ENCODE measurements at places on chromosomes 4 and X.

DNA sequence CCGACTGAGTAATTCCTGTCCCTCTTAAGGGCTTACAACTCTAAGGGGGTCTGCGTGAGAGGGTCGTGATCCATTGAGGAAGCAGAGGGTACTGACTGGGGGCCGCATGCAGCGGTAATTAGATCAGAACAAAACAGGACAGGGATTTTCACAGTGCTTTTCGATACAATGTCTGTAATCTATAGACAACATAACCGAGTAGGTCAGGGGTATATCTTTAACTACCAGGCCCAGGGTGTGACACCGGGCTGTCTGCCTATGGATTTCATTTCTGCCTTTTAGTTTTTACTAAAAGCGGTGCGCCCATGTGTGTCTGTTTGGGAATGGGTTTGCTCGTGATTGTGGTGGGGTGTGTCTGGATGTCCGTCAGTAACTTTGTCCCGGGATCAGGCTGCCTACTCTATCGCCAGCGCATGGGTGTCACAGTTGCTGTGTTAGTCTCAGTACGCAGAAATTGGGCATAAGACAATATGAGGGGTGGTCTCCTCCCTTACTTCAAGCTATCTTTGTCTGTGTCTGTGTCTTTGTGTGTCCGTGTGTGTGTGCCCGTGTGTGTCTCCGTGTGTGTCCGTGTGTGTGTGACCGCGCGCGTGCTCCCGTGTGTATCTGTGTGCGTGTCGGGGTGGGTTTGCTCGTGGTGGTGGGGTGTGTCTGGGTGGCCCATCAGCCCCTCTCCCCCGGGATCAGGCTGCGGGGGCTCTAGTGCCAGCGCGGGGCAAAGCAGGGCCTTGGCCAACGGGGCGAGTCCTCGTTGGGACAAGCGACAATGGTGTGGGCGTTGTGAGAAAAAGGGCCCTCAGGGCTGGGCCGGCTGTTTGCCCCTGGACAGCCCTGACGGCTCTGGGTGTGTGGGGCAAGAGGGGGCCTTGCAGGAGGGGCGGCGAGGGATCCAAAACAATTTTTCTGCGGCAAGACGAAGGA, 10.4 kb downstream of the FRG2 start:
- DNase-seq: no peak

- no peak for DNase-seq
Measured at GRCh38 chr4:88528861-88529260, 5.3 kb upstream of the PYURF start.

DNA sequence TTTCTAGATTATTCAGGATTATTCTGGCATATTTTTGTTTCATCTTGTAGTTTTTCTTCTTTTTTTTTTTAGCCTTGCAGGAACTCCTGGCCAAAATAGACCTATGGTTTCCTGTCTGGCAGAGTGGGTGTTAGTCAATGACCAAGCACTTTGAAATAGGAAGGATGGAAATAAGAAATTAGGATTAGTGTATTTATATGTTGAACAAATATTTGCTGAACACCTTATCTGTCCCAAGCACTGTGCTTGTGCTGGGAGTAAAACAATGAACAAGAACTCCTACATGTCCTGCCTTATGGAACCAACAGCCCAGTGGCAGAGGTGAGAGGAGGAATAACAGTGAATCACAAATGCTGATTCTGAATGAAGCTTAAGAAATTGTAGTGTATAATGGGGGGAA, 4.5 kb downstream of the MMRN1 start:
- no peak for DNase-seq

DNA sequence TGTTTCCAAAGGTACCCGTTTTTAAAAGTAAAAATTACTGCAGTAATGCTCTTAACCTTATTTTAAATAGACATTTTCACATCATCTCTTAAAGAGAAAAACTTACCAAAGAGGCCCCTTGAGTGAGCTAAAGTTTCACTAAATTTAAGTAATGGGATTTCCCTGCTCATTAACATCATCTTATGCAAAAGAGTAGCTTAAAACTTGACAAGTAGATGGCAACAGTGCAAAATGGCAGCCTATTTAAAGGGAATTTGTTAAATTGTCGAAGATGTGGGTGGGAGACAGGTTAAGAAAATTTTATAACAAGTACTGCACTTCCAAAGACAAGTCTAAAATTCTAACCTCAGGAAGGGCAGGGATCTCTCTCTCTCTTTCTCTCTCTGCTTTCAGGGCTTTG, 271.7 kb upstream of the LDB2 start:
- DNase-seq: no peak

- no peak for DNase-seq
Measured at GRCh38 chrX:22041907-22042530, 9.9 kb downstream of the PHEX start.

- no peak for DNase-seq
Measured at GRCh38 chr4:55730280-55730931, 89.2 kb upstream of the EXOC1L start.

GRCh38 chr4:48588230-48589097, 98.4 kb downstream of the ZAR1 start:
- DNase-seq: peak; percentile 28

DNA sequence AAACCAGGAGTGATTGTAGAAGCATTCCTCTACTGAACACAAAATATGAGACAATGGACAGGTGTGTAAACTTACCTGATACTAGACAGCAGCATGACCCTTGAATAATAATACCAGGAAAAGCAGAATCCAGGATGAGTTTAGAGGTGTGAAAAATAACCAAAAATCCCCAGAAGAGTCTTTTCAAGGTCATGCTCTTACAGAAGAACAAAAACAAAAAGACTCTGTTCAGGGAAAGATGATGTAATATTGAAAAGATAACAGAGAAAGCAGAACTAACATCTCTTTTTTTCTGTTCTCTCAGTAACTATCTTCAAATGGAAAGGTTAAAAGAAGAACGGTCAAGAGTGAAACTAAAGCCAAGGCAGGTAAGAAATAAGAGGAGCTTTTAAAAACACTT, 14.0 kb upstream of the ARHGAP10 start:
- no peak for DNase-seq

GRCh38 chrX:10965174-10965798, 145.8 kb upstream of the HCCS start:
- DNase-seq: no peak

- DNase-seq: no peak
Measured at GRCh38 chr4:16083241-16084191, at the start of gene PROM1. PROM1 (minus strand) TSS chr4:16084023; CDS start chr4:16075906, 8,117 bp downstream.

- no peak for DNase-seq
Measured at GRCh38 chr4:54152846-54153600, 53.1 kb downstream of the GSX2 start.

- peak; percentile 16 for DNase-seq
Measured at GRCh38 chr4:54661686-54662085, 3.9 kb downstream of the KIT start.

DNA sequence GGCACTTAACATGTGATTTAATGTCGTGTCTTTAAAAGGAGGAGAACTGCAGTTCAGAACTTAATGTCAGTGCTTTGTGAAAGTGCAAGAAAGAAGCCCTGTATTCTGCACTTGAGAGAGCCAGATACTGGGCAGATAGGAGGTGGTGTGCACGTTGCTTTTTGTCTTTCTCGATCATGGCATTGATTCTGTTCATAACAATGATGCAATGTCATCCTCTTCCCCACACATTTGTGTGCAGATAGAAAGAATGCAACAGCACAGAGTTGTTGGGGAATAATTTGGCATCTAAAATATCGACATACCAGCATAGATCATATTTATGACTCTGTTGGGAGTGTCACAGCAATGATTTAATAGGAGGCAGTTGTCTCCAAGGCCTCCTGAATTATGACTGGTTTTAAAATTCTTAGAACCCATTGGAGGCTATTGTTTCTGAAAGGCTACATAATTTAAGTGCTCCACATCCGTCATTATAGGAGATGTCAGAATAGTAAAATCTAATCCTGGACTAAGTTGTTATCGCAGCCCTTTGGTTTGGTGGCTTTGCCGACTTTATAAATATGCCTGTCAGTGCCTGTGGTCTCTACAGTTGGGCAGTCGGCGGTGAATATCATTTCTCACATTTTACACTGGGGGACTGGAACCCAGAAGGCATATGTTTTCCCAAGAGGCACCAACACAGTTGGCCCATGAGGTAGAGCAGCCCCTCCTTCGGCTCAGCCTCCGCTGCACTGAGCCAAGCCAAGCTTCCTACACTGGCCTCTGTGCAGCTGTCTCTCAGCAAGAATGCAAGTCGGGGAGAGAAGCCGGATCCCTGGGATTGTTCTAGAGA, 124.9 kb downstream of the PTTG2 start:
- no peak for DNase-seq

GRCh38 chrX:138519296-138519695, 192.2 kb downstream of the FGF13 start:
- DNase-seq: no peak

GRCh38 chr4:146638786-146639505, at the start of gene POU4F2:
POU4F2 (plus strand) TSS chr4:146638893; CDS start chr4:146639141, 248 bp downstream.
- no peak for DNase-seq

DNA sequence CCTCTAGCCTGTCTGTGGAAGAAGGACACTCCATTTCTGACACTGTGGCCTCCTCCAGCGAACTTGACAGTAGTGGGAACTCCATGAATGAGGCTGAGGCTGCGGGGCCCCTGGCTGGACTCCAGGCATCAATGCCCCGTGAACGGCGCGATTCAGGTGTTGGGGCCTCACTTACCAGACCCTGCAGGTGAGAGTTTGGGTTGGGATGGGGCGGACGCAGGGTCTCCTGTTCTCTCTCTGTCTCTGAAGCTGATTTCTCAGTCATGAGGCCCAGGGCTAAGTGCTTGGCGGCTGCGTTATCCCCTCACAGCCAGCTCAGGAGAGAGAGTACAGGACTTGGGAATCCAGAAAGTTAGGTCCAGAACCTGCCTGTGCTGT, 71.0 kb downstream of the STARD8 start:
- no peak for DNase-seq

- DNase-seq: no peak
Measured at GRCh38 chr4:72031868-72032608, at the start of gene NPFFR2. NPFFR2 (plus strand) TSS chr4:72032000; CDS start chr4:72128592, 96,592 bp downstream.

DNA sequence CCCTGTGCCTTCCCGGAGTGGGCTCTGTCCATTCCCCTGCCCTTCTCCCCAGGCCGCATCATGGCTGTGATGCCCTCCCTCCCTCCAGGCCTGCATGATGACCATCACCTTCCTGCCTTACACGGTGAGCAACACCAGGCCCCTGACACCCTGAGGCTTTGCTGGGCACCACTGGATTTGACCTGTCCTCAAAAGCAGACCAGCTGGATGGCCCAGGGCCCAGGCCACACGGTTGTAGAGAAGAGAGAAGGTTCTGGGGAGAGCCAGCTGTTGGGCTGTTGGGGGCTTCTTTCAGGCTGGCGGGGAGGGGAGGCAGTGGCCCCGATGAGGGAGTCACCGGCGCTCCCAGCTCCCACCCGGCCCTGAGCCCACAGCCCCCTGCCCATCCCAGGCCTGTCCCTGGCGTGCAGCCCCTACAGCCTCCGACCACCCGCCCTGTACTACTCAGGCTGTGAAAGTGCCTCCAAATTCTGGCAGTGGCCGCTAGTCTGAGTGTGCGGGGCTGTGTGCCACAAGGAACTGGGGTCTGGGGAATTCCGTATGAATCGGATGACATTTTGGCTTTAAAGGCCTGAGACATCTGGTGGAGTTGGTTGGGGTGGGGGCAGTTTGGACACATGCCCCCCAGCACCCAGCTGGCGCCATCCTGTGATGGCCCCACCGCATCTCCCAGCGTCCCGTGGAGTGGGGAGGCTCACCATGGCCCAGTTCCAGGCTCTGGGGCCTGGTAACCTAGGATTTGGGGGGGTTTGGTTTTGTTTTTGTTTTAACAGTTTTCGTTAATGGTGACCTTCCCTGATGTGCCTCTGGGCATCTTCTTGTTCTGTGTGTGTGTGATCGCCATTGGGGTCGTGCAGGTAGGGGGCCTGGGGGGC, 19.6 kb downstream of the TMEM175 start:
- no peak for DNase-seq

DNA sequence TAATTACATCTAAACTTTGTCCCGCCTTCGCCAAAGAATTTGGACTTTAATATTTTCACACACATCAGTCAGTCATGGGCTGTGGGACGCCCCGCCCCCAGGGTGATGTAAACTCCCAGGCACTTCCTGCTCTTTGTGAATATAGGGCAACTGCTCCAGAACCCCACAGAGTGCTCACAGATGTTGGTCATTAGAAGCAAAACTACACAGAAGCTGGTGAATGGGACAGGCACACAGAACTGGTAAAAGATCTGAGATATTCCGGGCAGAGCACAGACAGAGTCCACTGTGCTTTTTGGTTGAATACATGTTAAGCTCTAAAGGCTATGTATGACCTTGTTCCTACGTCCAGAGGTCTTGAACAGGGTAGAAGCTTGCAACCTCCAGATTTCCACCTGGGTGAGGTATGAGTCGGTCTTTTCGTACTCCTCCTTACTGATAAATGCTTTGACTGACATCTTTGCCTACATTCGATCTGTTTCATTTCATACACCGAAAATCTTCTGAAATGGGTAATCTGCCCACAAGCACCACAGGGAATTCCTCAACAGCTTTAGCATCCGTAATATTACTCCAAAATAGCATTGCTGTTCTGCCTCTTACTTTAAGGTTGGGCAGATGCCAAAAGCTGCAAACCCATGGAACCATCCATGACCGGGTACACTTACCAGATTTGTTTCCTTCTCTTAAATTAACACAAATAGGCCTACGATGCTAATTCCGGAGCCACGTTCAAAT, 144.6 kb downstream of the AMELX start:
- no peak for DNase-seq

DNA sequence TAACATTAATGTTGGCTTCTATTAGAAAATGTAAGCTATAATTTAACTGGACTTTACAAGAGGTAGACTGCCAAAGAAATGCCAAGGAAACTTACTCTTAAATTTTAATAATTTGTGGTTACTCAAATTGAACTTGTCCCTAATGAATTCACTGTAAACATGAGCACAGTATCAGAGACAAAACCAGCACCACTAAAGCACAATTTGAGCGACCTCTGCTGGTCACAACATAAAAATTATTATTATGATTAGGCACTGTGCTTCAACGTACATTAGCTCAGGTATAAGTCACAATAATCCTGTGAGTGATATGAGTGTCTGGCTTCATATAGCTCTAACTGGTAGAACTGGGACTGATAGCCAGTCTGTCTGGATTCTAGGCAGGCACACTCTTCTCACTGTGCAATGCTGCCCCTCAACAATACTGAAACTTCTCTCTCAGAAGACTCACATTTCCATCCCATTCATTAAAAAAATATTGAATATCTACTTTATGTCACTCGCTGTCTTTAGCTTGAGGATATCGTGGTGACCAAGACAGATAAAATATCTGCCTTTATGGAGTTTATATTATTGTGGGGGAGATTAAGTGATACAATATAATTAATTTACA, 8.0 kb downstream of the NUDT6 start:
- no peak for DNase-seq

DNA sequence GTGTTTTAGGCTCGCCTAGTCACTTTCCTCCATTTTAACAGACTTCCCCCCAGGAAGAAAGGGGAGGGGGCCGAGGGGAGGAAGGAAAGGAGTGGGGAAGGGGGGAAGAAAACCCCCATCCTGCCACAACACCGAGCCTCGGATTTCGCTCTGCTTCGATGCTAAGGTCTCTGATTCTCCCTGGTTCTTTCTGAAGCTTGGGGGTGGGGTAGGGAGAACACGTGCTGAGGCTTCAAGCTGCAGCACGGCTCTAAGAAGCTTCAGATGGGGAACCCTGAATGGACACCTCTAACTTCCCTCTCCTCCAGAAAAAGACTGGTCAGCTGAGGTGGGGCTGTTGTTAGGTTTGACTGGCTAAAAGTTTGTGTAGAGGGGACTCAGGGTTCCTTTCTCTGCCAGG, 61.8 kb downstream of the RHOH start:
- no peak for DNase-seq

GRCh38 chr4:145319751-145320150, 139.4 kb upstream of the OTUD4 start:
- no peak for DNase-seq
